Epithelial cell of alveolus of lung (primary cell): ENCODE measurements at places on chromosomes 4 and X. TPM values are rescaled to one million over a fixed set of nuclear protein-coding genes. Genes with fewer than 3 reads are reported as not detected.

Gene TXK
- 1.6 TPM in 1 of 2 replicates, not detected in the other for total RNA-seq

Gene USP17L30
- total RNA-seq, result not detected in 2 replicates

Gene ZFP42
- total RNA-seq, result 0.32 and 1.0 TPM in 2 replicates

Gene TAF7L
- 0.16 and 1.0 TPM in 2 replicates for total RNA-seq

Gene SLIT2
- 2.2 and 18.7 TPM in 2 replicates for total RNA-seq
